ENCODE measurements at places on chromosomes 13 and 19.

DNA sequence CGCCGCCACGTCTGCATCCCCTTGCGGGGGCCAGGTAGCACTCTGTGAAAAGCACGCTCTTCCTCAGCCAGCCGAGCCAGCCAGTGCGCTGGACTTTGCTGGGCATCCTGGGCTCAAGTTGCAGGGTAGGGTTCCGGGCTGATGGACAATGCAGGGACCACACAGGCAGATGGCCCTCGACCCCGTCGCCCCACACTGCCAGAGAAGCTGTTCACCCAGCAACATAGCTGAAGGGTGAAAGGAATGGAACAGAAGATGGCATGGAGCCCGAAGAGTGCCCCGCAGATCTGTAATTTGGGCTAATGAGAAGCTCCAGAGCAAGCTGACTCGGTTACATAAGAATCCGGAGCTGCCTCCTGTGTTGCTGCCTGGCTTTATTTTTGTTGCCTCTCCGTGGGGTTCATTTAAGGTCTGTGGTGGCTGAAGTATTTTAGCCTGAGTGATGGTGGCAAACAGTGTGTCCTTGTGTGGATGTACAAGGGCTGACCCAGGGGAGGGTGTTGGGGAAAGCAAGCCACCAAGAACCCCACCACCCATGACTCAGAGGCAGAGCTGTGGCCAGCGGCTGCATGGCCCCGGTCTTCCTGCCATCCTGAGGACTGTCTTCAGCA is 105.8 kb downstream of the SOX1 start:
- no peak for DNase-seq

DNA sequence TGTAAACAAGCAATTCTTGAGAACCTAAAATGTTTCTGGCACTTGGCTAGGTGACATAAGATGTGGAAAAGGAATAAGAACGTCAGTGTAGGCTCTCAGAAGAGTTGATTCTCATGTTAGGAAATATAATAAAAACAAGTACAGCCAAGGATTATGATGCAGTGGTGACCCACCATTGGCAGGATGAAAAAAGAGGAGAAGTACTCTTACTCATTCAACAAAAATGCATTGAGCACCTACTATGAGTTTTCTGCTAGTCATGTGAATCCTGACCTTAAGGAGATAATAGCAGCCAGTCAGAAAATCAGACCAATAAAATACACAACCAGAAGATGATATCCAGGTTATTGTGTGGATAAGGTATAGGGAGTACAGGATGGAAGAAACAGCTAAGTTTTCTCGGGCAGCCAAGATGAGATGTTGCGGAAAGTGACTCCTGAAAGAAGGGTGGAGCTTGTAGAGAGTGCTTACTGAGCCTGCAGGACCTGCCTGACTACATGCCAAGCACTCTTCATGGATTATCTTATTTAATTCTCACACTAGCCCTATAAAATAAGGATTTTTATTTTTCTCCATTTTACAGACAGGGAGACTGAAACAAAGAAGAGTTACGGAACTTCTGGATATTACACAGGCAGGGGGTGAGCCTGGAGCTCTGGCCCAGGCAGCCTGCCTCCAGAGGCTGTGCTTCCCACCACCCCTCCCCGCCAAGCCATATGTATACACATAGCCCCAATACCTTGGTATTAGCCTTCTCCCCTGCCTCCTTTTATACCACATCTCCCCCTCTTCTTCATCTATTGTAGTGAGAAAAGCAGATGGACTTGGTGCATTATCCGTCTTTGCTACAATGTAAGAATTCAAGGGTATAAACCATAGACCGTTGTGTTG is 58.0 kb downstream of the TGDS start:
- no peak for DNase-seq

GRCh38 chr13:51479199-51479523 is 26.3 kb upstream of the INTS6 start:
- no peak for DNase-seq

- no peak for DNase-seq
Measured at GRCh38 chr19:7789447-7789846, 26.4 kb downstream of the CLEC4M start.

Data from stimulated activated CD4-positive, alpha-beta T cell treated with anti-CD3 and anti-CD28 coated beads, Interleukin-1b, Interleukin-23, amount 100 ng/mL, for 24 hours (primary cell).